ENCODE measurements at places on chromosomes 12 and 14.

- DNase-seq, result peak; percentile 33
Observed at GRCh38 chr12:122093098-122093883, 14.7 kb downstream of the MLXIP start.

- no peak for DNase-seq
Observed at GRCh38 chr12:74285773-74286172, 251.9 kb upstream of the ATXN7L3B start.

DNA sequence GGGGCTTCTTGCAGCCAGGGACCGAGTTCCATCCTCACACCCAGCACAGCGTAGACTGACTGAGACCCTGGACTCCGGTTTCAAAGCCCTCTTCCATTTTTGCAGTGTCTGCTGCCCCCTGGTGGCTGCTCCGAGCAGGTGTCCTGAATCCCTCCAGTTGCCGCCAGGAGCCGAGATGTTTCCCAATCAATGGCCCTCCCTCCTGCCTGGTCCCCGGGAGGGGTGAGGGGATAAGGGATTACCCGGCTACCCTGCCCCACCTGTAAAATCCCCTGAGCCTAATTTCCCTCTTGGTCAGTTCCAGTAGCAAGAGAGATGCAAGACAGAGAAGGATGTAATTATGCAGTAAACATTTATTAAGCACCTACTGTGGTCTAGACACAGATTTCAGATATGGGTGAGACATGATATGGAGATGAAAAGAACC is 55.0 kb downstream of the PHETA1 start:
- peak; percentile 83 for DNase-seq

DNA sequence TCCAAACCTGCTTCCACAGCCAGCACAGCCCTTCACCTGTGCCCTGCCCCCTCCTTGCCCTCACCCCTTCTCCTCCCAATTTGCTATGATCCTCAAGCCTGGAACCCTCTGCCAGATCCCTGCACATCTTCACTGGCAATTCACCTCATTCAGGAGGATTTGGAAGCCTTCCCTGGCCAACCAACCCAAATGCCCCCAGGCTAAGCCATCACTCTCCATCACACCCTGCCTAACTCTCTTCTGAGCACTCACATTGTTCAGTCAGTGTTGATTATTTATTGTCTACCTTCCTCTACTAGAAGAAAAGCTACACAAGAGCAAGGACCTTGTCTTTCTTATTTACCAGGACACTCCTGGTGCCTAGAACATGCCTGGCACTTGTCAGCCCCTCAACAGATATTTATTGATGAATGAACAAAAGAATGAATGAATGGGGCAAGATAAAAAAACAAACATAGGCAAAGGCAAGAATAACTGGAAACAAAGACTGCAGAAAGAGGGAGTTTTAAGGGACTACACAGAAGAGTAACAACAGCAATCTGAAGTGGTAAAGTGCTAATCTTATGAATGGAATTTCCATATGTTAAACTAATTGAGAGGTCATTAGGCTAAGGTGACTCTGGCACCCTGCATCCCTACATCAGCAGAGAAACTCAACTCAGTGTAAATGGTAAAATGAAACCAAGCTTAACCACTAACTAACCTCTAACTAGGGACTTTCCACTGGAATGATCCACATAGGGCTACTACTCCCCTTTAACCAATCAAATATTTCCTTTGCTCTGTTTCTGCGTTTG is 33.4 kb downstream of the TMTC1 start:
- no peak for DNase-seq

DNA sequence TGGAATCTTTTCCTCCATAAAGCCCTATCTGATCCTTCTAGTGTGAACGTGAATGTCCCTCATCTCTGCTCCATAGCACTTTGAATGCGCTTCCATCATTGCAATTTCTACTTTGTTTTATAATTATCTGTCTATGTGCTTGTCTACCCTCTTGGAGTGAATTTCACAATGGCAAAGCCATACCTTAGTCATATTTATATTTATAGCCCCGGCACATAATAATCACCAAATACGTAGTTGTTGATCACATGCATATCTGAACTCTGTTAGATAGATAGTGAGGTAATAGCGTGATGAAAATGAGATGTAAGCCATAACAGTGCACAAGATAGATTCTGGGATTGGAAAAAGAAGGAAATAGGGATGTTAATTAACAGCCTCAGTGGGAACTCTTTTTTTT is 55.2 kb downstream of the MSRB3 start:
- DNase-seq, result no peak

GRCh38 chr12:73892201-73892600 is 645.4 kb upstream of the ATXN7L3B start:
- DNase-seq, result no peak
